ENCODE measurements at places on chromosomes 7 and 10.
A peak's percentile ranks its signal among the peaks of the same experiment; 100 is the strongest.

- no peak for DNase-seq
These were observed 757.7 kb downstream of the GRM8 start for GRCh38 chr7:126495001-126495400.

DNA sequence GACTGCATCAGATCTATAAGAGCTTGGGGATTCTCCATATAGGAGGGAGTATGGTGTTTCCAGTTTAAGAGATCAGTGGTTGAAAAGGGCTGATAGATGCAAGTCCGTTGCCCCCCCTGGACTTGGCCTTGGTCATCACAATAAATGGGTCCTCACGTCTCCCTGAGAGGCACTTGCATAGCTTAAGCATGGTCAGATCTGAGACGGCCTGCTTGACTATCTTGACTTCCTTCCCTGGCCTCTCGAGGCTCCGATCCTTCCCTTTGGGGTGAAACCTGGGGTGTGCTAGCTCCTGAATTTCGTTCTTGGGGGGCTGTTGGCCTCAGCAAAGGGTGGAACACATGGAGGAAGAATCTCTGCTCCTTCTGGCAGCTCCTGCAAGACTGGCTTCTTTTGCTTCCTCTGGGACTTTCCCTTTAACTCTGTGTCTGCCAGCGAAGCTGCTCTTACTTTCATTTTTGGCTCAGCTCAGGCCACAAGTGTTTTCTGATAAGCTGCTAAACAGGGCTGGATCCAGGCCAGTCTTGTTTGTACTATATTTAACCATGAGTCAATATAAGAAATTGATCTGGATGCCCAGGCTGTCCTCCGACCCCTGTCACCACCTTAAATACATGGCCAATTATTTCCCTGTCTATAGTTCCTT lies 11.2 kb upstream of the ZNF485 start:
- DNase-seq = no peak

DNA sequence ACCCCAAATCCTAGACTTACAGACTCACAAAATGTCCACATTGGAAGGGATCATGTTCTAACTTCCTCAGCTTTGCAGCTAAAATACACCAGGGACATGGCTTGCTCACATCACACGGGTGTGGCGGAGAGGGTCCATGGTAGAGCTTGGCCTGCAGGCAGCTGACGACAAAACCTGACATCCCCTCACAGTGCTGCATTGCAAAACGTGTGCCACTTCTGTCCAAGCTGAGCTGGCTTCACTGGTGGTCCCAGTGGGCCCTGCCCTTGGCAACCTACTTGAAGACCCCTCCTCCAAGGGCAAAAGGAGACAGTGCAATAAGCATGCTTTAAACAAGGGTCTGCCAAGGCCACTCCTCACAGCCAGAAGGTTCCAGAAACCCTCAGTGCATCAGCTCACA lies 21.9 kb downstream of the ANXA11 start:
- DNase-seq = no peak

DNA sequence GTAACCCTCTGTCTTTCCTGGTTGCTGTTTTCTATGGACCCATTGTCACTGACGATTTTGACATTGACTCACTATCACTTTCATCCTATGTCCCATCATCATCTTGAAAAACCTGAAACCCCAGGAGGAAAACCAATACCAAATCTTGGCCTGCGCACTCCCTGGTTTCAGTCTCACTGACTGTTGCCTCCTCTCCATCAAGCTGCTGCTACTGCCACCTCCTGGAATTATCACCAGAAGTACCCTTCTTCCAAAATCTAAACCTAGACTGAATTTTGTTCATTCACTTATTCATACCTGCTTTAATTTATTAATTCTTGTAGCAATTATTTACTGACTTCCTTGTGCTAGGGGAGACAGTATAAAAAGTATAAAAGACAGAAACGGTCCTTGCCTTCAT lies 44.5 kb upstream of the ACBD5 start:
- DNase-seq = no peak

- no peak for DNase-seq
These were observed 100.5 kb downstream of the ZEB1 start for GRCh38 chr10:31419394-31420063.

DNA sequence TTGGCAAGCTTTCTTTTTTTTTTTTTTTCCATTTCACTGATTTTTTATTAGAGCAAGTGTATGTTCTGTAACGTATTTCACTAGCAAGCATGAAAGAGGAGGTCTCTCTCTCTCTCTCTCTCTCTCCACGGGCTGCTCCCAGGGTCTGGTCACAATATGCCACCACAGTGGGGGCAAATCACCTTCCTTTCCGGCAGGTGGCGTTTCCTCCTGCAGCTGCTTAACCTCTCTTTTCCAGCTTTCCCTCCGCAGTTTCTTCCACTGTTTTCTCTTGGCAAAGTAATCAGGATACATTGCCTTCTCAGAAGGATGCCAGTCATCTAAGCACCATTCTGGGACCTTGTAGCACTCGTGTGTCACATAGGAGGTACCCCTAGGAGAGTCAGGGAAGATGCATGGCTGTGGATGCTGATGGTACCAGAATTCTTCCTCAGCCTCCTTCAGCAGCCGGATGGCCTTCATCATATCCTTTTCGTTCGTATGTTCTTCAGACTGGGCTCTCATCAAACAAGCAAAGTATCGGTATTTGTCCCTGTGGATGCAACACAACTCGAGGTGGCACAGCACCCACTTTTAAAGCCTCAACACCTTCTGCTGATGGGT lies 197.3 kb upstream of the PODXL start:
- no peak for DNase-seq

DNA sequence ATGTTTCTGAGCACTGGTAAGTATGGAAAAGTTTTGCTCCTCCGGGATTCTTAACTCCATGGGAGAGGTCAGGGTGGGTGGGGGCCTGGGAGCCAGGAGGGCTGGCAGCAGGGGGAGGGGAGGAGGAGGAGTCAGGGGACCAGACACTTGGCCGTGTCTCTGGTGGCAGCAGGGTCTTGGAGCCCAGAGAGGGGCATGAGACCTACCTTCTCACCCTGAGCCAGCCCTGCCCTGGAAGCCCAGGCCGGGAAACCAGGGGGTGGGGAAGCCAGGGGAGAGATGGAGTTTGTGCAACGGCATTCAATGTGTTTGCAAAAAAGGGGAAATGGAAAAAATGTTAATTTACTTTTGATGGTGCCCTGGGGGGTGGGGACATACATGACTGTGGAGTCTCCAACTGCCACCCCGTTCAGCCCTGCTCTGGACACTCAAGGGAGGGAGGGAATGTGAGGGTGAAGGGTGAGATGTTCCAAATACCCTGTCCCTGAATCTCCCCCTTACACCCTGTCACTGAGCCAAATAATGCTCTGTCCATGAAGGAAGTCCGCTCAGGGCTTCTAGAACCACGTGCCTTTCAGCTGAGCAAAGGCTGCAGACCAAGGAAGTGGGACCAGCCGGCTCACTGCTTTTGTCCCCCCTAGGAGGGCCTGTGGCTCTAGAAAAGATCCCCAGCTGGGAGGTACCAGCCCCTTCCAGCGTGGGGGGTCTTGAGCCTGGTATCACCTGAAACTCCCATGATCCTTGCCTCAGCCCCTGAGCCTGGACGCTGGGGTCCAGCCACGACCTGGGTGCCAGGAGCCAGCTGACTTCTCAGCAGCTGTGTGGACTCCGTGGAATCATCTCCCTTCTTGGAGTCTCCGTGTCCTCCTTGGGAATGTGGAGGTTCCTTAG lies 48.3 kb downstream of the TMEM270 start:
- no peak for DNase-seq

DNA sequence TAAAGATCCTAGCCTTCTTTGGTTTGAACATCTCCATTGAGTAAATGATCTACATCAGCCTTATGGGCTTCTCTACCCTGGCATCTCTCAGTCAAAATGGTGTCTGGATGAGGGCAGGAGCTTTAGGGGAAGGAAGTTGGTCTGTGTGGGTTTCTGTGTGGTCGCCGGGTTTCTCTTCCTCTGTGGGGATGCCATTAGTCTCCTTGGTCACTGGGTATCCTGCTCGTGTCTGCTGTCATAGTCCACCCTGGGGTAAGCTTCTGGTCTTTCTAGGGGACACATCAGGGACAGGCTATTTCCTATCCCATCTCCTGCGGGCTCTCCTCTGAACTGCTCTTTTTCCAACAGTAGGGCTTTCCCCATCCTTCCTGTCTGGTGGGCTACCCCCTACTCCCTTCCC lies 150.3 kb upstream of the NPY start:
- no peak for DNase-seq

GRCh38 chr10:109317746-109318366 lies 605.5 kb downstream of the XPNPEP1 start:
- no peak for DNase-seq

GRCh38 chr7:28096713-28097112 lies 83.9 kb downstream of the JAZF1 start:
- peak; percentile 61 for DNase-seq

- no peak for DNase-seq
These were observed 286.7 kb downstream of the CACNA2D1 start for GRCh38 chr7:82156893-82157292.

- no peak for DNase-seq
These were observed 417.9 kb downstream of the IPMK start for GRCh38 chr10:57849691-57850357.

DNA sequence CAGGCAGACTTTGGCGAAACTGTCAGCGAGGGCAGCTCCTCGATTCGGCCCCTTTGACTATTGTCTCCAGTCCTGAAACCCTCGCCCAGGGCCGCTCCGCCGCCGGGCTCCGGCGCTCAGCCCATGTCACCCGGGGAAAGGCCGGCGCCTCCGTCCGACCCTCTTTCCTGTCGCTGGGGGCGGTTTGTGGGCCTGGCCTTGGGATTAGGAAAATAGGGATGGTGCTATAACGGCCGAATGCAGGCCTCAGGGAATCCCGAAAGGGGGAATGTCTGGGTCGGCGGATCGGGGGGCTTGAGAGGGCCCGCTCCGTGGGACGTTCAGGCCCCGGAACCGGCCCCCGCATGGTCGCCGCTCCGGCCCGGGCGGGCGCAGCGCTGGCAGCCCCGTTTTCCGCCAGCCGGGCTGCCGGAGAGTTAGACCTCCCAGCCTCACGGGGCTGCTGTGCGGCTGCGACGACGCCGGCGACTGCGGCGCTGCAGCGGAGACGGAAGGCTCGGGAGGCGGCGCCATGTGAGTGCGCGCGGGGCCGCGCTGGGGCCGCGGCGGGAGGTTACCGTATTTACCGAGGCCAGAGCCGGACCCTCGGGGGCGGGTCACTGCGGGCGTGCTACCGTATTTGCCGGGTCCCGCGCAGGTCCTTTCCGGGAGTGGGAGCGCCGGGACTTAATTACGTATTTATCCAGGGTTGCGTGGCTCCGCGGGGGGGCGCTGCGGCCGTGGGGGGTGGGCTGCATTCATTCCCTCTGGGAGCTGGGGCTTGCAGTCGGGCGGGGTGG lies 25.9 kb downstream of the ZNF775 start:
- peak; percentile 76 for DNase-seq

GRCh38 chr7:157519246-157519645 lies 182.4 kb downstream of the DNAJB6 start:
- DNase-seq = no peak

DNA sequence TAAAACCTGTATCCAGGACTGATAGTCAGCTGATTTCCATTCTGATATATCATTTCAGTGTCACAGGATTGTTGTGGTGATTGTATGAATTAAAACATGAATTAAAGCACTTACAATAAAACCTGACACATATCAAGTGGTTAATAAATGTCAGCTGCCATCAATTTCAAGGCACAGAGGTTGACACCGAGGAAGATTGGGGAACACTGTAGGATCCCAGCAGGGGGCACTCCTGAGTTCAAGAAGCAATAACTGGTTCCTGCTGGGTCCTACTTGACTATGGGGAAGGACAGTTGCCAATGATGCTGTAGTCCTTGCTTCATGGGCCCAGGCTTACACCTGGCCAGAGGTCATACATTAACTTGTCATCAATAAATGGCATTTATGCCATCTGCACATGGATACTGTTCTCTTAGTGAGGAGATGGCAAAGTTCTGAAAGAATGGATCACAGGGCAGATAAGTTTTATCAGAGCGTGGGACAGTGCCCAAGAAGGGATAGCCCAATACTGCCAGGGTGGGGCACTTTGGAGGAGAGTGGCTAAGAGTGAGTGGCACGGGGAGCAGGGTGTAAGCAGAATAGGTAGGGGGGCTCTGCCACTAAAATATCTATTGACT lies 24.1 kb downstream of the FZD1 start:
- DNase-seq = no peak

DNA sequence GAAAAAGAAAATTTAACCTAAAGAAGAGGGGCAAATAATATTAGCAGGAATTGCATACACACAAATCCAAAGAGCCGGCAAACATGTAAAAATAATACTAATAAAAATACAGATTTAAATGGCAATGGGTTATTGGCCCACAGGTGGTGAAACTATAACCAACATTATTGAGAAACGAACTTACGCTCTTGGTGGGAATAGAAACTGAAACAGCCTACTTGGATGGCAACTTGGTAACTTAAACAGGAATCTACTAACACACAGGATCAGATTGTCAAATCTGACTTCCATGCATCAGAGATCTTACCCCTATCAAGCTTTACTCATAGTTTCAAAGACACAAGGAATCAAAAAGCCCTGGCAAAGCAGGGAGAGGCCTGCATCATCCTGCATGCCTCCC lies 66.5 kb downstream of the ANLN start:
- DNase-seq = no peak

- DNase-seq = no peak
These were observed 35.7 kb upstream of the ATXN7L1 start for GRCh38 chr7:105911961-105912575.

GRCh38 chr7:36180121-36180520 lies 27.1 kb downstream of the EEPD1 start:
- DNase-seq = no peak

DNA sequence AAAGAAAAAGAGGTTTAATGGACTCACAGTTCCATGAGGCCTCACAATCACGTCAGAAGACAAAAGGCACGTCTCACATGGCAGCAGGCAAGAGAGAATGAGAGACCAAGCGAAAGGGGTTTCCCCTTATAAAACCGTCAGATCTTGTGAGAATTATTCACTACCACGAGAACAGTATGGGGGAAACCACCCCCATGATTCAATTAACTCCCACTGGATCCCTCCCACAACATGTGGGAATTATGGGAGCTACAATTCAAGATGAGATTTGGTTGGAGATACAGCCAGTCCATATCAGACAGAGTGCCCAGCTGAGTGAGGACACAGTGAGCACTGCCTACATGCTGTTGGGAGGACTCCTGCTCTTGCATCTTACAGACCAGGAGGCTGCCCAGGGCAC lies 148.4 kb downstream of the TEX36 start:
- no peak for DNase-seq

DNA sequence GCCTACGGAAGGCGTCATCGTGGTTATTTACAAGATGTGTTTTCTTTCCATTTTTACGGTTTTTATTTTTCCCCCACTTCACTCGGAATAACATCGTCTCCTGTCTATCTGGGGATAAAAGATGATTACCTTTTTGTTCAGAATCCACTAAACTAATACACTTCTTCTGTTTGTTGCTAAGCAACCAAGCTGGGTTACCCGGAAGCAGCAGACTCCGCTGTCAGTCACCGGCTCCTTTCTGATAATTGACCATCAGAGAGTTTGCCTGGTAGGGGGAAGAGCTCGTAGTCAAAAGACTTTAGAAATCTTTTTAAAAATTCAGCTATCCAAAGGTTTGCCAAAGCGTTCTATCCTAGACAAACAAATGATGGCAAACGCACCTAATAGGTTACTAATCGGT lies 75.0 kb upstream of the SFMBT2 start:
- DNase-seq = no peak

Data from renal cortex interstitium (tissue), 15 donors.